ENCODE measurements at places on chromosomes 5 and 9.

- DNase-seq, result no peak
These were observed 49.3 kb downstream of the NR2F1 start for GRCh38 chr5:93632327-93632726.

DNA sequence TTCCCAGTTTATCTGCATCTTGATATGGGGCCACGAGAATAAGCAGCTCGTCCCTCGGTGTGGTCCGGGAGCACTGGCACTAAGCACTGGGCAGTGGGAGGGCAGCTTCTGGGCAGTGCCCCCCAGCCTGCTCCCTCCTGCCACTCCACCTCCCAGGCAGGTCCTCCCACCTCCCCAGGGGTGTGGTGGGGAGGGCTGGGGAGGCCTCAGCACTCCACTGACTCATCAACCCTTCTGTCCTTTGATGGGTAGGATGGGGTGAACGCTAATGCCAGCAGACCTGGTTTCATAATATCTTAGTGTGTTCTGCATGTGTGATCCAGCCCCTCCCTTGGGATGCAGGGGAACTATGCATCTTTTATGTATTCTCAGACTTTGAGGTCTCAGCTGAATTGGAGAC is 62.2 kb upstream of the GNE start:
- DNase-seq, result no peak

GRCh38 chr9:23823986-23824829 is 1.8 kb downstream of the ELAVL2 start:
- DNase-seq, result no peak

DNA sequence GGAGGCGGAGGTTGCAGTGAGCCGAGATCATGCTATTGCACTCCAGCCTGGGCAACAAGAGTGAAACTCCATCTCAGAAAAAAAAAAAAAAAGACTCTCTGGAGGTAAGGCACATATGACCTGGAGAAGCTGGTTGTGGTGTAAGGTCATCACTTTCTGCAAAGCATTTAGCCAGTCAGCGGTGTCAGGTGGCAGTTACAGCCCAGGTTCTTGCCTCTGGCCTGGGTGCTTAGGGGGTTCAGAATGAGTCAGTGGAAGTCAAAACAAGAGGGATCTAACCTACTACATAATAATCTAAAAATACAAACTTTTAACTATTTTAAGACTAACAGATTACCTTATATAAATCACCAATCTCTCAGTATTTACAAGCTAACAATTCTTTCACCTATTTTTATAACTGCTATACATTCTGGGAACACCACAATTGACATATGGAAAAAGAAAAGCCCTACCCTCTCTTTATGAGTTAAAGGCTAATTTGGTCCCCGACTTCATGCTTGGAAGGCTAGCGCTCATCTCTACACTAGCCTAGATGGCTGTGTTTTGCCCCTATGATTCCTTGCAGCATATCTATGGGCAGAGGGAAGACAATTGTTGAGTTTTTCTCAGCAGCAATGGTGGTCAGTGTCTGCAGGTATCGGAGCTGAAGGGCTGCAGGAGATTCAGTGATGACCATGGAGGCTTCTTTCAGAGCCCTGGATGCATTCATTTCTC is 29.2 kb downstream of the STOM start:
- no peak for DNase-seq

GRCh38 chr5:88841212-88841611 is 41.8 kb downstream of the MEF2C start:
- no peak for DNase-seq

- DNase-seq, result peak; percentile 20
These were observed 588 bp downstream of the TRAF2 start for GRCh38 chr9:136886610-136887597.
